ENCODE measurements at places on chromosomes 1 and 21. TPM values are rescaled to one million over a fixed set of nuclear protein-coding genes. Genes with fewer than 3 reads are reported as not detected.

Gene NBPF4
- not detected for polyA plus RNA-seq

DNA sequence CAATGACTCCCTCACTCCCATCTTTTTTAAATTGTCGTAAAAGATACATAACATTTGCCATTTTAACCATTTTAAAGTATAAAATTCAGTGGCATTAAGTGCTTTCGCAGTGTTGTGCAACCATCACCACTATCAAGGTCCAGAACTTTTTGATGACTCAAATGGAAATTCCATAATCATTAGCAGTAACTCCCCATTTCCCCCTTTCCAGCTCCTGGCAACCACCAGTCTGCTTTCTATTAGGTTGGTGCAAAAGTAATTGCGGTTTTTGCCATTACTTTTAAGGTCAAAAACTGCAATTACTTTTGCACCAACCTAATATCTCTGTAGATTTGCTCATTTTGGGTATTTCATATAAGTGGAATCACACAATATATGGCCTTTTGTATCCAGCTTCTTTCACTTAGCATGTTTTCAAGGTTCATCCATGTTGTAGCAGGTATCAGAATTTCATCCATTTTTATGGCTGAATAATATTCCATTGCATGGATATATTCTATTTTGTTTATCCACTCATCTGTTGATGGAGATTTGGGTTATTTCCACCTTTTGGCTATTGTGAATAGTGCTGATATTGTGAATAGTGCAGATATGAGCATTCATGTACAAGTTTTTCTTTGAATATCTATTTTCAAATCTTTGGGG, 159.7 kb downstream of the HIVEP3 start:
- no peak overlapping the region for H3K27ac ChIP-seq
- H3K36me3 ChIP-seq = no peaks in the 10 kb centered on the region
- H3K4me3 ChIP-seq = no peak overlapping the region
- H3K4me1 ChIP-seq = no peaks in the 10 kb centered on the region
- peak; percentile 93 for DNase-seq

DNA sequence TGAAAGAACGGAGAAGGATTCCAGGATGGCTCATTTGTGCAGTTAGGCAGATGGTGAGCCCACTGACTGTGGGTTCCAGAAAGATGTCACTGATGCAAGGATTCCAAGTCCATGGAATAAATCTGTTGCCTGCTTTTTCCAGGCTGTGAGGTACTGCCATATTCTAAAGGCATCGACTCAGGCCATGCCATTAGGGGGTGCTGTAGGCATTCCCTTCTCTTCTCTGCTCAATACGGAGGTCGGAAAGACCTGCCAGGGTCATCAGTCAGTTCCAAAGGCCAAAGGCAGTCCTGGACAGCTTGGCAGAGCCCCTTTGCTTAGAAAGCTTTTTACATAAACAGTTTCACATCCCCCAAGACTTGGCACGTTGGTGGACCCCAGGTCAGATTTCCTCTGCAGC, 31.7 kb upstream of the TMEM125 start:
- no peak overlapping the region for H3K4me3 ChIP-seq
- no peak overlapping the region for H3K27ac ChIP-seq
- DNase-seq = peak; percentile 64

DNA sequence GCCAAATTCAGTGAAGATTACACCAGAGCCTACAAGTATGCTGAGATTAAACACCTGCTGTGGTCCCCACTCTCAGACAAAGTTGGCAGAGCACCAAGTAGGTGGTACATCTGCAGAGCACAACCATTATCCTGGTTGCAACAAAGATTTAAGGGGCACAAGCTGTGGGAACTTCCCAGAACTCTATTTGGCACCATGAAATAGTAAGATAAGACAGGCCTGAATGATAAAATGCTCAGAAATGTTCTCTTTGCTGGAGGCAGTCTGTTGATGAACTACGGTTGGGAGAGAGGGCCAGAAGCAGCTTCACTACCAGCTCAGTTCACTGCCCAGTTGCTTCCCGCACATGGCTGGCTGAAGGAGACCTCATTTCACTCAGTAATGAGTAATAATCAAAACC, 19.9 kb downstream of the RPL5 start:
- H3K27me3 ChIP-seq = no peaks in the 10 kb centered on the region
- H3K27ac ChIP-seq = no peak overlapping the region
- DNase-seq = no peak
- H3K4me3 ChIP-seq = no peak overlapping the region
- peaks cover 6% of the 10 kb centered on the region for H3K36me3 ChIP-seq
- no peaks in the 10 kb centered on the region for H3K4me1 ChIP-seq

DNA sequence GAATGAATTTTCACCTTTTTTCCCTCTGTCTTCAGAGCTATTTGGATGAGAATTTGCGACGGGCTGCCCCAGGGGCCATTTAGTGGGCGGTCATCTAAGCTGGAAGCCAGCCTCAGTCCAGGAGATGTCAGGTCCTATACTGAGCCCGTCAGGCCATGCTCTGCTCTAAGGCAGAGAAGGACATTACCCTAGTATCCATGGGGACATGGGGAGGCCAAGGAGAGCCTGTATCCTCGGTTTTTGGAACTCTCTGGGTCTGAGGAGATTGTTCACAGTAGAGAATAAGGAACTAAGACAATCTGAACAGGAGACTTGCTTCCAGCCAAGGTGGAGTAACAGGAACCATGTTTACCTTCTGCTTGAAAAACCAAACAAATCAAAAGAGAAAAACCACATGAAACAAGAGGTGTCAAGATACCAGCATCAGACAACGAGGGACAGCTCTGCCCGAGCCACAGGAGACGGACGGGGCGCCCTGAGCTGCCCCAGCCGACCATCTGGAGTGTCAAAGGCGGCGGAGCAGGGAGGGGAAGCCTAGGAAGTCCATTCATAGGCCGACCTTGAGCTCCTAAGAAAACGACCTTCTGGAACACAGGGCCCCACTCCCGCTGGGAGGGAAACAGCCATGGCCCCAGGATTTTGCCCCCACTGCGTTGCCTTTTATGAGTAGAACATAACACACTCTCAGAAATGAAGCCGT, 20.0 kb upstream of the ADARB1 start:
- no peaks in the 10 kb centered on the region for H3K36me3 ChIP-seq
- H3K4me3 ChIP-seq = no peak overlapping the region
- DNase-seq = no peak
- peaks cover 40% of the 10 kb centered on the region for H3K4me1 ChIP-seq
- no peaks in the 10 kb centered on the region for H3K27me3 ChIP-seq
- peak overlapping the region; percentile 75 for H3K27ac ChIP-seq

DNA sequence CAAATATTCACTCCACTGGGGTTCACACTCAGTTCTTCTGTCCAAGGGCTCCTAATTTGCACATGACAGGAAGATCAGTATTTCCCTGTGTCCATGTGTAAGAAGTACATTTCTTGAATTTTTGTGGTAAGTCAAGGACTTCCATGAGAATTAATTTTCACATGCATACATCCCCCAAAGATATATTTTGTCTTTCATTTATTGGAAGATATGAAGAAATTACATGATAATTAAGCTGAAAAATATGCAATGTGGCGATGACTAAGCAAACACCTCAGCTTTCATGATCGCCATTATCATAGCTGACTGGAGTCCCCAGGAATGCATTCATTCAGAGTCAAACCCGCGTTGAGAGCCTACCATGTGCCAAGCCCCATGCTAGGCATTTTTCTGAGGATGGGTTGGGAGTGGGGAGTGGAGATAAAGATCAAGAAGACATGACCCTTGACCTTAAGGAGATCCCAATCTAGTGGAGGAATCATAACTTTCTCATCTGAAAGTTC, 104.6 kb upstream of the F3 start:
- H3K27me3 ChIP-seq = no peaks in the 10 kb centered on the region
- H3K27ac ChIP-seq = peak overlapping the region; percentile 99
- peak; percentile 86 for DNase-seq
- peaks cover 24% of the 10 kb centered on the region for H3K4me1 ChIP-seq
- H3K36me3 ChIP-seq = no peaks in the 10 kb centered on the region
- H3K4me3 ChIP-seq = no peak overlapping the region

GRCh38 chr1:37108596-37109188, 74.4 kb upstream of the GRIK3 start:
- H3K36me3 ChIP-seq = no peaks in the 10 kb centered on the region
- no peak overlapping the region for H3K4me3 ChIP-seq
- no peak for DNase-seq
- H3K27ac ChIP-seq = no peak overlapping the region

DNA sequence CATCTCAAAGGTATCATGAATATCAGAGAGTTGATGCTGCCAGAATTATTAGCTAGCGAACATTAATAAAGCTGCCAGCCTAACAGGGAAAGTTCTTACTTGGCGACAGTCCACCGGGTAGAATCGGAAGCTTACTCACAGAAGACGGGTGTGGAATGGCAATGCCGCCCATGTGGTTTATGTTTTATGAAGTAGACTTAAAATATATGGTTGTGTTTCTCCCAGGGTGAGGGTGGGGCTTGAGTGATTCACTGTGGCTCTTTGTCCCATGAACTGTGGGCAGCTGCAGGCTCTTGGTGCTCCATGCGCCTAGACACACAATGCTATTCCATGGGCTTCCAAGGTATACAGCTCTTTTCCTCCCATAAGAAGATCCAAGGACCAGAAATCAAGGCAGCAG, 162.7 kb downstream of the PIGK start:
- no peaks in the 10 kb centered on the region for H3K36me3 ChIP-seq
- H3K27ac ChIP-seq = no peak overlapping the region
- no peak for DNase-seq
- peaks cover 2% of the 10 kb centered on the region for H3K27me3 ChIP-seq
- no peaks in the 10 kb centered on the region for H3K4me1 ChIP-seq

GRCh38 chr1:95193591-95193990, 40.4 kb upstream of the RWDD3 start:
- H3K27me3 ChIP-seq = no peaks in the 10 kb centered on the region
- no peak overlapping the region for H3K4me3 ChIP-seq
- no peak for DNase-seq
- no peaks in the 10 kb centered on the region for H3K36me3 ChIP-seq
- H3K4me1 ChIP-seq = no peaks in the 10 kb centered on the region

GRCh38 chr1:220250681-220251080, 21.6 kb downstream of the RAB3GAP2 start:
- H3K27me3 ChIP-seq = no peaks in the 10 kb centered on the region
- no peak overlapping the region for H3K27ac ChIP-seq
- H3K4me3 ChIP-seq = no peak overlapping the region
- H3K4me1 ChIP-seq = no peaks in the 10 kb centered on the region
- no peak for DNase-seq

- no peak overlapping the region for H3K27ac ChIP-seq
- no peaks in the 10 kb centered on the region for H3K36me3 ChIP-seq
- H3K4me1 ChIP-seq = peaks cover 4% of the 10 kb centered on the region
- no peak overlapping the region for H3K4me3 ChIP-seq
- H3K27me3 ChIP-seq = no peaks in the 10 kb centered on the region
Observed at GRCh38 chr1:3531928-3532327, 77.5 kb downstream of the ARHGEF16 start.

GRCh38 chr1:119112791-119113190, 27.7 kb downstream of the WARS2 start:
- H3K4me3 ChIP-seq = no peak overlapping the region
- no peaks in the 10 kb centered on the region for H3K27me3 ChIP-seq
- H3K27ac ChIP-seq = no peak overlapping the region

- H3K27ac ChIP-seq = no peak overlapping the region
- H3K27me3 ChIP-seq = no peaks in the 10 kb centered on the region
- no peaks in the 10 kb centered on the region for H3K4me1 ChIP-seq
- H3K4me3 ChIP-seq = no peak overlapping the region
Observed at GRCh38 chr1:101683136-101683535, 313.6 kb downstream of the OLFM3 start.
